ENCODE measurements at places on chromosomes 1 and 21. TPM values are rescaled to one million over a fixed set of nuclear protein-coding genes. Genes with fewer than 3 reads are reported as not detected.

Gene RUNX3
- 0.23 TPM for total RNA-seq

Gene PEAR1
- total RNA-seq, result 4.3 TPM

GRCh38 chr1:174142836-174143235 lies 16.5 kb upstream of the RABGAP1L start:
- DNase-seq, result no peak
- H3K36me3 ChIP-seq, result no peaks in the 10 kb centered on the region
- H3K27ac ChIP-seq, result no peak overlapping the region
- H3K4me3 ChIP-seq, result no peak overlapping the region
- H3K4me1 ChIP-seq, result no peaks in the 10 kb centered on the region
- no peaks in the 10 kb centered on the region for H3K27me3 ChIP-seq

DNA sequence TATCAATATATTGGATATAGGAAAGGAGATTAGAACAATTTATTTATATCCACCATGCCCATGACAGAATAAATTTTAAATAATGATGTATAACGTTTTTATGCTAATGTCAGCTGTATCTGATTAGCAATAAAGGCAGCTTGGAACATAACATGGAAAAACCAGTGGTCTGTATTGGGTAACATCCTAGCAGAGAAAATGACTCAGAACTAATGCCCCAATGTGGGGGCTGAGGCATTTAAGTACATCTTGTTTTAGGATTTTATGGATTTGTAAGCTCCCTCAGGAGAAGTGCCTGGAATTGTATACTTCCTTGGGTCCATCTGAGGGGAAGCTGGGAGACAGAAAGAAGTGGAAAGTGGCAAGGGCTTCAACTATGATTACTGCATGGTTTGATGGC lies 82.3 kb downstream of the HMCN1 start:
- no peak overlapping the region for H3K27ac ChIP-seq
- no peak overlapping the region for H3K4me3 ChIP-seq
- no peak for DNase-seq

DNA sequence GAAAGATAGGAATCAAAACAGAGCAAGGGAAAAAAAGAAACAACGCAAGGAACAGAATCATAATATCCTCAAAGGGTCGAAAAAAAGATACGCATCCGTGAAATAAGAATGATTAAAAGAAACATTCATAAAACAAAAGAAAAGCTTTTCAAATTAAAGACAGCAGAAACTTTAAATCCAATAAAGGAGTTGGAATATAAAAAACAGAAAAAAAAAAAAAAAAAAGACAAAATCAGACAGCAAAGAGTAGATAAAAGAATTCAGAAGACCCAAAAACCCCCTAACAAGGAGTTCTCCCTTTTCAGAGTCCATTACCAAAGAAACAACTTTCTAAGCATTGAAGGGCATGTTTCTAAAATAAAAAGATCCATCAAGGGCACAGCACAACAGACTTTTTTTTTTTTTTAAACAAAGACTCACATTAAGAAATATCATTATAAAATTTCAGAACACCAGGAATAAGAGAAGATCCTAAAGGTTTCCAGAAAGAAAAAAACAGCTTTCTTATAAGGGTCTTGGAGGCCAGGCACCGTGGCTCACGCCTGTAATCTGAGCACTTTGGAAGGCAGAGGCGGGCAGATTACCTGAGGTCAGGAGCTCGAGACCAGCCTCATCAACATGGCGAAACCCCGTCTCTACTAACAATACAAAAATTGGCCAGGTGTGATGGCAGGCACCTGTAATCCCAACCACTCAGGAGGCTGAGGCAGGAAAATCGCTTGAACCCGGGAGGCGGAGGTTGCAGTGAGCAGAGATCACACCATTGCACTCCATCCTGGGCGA lies 44.7 kb downstream of the ENAH start:
- H3K4me3 ChIP-seq, result no peak overlapping the region
- no peaks in the 10 kb centered on the region for H3K36me3 ChIP-seq
- no peaks in the 10 kb centered on the region for H3K27me3 ChIP-seq
- H3K4me1 ChIP-seq, result peaks cover 26% of the 10 kb centered on the region
